CD4-positive, alpha-beta T cell treated with Interferon alpha-2 for 1 hour (primary cell): ENCODE measurements at places on chromosomes 11 and 22.

DNA sequence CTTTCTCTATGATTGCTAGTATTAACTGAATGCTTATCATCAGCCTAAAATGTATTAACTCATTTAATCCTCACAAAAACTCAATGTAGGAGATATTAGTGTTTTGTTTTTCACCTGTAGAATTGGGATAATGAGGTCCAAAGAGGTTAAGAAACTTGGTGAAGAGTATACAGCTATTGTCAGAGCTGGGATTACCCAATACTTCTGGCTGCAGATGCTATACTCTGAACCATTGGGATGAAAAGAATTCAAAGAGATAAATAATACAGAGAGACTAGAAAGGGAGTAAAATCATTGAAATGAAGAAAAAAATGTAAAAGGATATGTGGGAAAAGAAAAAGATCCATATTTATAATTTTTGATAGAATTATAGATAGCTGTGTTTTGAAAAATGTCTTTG, 137.1 kb downstream of the TRPC6 start:
- no peak for DNase-seq

- DNase-seq = no peak
Observed at GRCh38 chr11:78332174-78332866, 85.3 kb downstream of the GAB2 start.

GRCh38 chr11:2870460-2870859, 15.1 kb downstream of the CDKN1C start:
- no peak for DNase-seq

DNA sequence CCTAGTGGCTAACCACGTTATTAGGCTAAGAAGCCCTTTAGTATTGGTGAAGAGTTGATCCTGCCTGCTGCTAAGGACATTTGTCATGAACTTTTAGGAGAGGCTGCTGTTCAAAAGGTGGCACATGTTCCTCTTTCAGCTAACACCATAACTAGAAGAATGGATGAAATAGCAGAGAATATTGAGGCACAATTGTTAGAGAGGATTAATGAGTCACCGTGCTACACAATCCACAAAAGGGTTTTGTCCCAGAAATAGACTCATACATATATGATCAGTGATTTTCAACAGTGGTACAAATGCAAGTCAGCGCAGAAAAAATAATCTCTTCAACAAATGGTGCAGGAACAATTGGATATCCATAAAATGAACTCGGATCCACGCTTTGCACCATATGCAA, 7.0 kb upstream of the MSANTD2 start:
- DNase-seq = no peak

GRCh38 chr11:2653930-2654739, 45.7 kb downstream of the KCNQ1OT1 start:
- no peak for DNase-seq

GRCh38 chr11:73779084-73779902, 8.4 kb upstream of the MRPL48 start:
- DNase-seq = peak; percentile 98

DNA sequence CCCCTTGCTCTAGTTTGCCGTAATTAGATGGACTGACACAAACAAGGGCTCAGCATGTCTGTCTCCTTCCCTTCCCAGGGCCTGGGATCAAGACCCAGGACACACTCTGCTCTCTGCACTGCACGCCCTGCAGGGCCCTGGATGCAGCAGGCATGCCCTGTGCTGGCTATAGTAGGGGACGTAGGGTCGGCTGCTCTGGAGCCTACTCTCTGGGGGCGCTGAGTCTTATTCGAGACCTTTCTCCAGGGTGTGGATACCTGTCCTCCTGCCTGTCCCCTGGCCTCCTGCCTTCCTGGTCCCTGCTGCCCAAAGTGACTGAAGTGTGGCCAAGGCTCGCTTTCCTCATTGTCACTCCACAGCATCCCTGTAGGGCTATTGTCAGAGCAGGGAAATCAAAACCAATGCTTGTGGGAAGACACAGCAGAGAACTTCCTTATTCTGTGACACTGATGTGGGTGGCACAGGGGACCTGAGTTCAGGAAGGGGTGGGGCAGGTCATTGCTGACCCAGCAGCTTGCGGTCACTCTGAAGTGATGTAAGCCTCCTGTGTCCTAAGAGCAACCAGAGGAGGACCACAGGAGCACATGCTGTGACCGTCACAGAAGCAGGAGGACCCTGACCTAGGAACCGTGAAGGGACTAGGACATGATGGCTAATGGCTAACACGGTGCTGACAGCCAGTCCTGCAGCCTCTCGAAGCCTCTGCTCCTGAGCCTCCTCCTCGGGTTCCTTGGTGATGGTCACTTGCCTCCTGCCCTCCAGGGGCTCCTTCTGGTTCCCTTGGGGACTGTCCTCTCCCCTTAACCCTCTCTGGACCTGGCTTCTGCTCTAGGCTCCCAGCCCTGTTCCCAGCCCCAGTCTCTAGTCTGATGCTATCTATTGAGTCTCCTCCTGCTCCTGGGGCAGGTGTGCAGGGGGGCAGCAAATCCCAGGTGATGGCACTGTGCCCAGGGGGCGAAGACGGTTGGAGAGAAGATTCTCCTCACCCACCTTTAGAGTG, 10.3 kb downstream of the APOBEC3A start:
- DNase-seq = peak; percentile 86

- no peak for DNase-seq
Observed at GRCh38 chr11:33663121-33663520, 37.5 kb downstream of the C11orf91 start.

DNA sequence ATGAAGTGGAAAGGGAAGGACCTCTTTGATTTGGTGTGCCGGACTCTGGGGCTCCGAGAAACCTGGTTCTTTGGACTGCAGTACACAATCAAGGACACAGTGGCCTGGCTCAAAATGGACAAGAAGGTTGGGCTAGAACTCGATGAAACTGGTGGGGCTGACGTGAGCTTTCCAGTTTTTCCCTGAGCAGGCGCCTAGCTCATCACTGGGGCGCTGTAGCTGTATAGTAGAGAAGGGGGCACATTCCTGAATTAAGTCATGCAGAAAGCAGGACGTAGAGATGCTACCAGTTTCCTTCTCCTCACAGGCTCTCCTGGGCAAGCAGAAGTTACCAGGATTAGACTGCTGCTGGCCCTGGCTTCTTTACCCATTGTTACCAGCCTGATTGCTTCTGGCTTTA, 33.3 kb downstream of the NF2 start:
- DNase-seq = no peak

DNA sequence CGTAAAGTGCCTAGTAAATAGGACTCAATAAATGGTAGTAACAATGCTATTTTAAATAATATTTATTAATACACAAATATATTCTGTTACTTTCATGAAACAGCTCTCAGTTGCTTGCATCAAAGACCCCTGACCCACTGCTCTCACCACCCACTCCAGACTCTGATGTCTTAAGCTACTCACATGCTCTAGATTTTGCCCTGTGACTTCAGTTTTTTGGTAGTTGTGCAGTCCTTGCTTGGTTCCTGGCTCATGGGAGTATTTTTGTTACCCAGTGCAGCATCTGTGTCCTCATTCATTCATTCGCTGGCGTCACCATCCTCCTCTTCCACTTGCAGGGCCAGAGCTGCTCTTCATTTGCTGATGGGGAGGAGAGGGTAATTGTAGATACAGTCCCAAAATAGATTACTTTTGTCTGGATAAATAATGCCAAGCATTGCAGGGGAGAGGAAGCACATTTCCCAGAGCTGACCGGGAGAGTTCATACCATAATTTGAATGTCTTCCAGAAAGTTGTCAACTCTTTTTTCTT, 12.7 kb downstream of the MRPL48 start:
- DNase-seq = no peak

DNA sequence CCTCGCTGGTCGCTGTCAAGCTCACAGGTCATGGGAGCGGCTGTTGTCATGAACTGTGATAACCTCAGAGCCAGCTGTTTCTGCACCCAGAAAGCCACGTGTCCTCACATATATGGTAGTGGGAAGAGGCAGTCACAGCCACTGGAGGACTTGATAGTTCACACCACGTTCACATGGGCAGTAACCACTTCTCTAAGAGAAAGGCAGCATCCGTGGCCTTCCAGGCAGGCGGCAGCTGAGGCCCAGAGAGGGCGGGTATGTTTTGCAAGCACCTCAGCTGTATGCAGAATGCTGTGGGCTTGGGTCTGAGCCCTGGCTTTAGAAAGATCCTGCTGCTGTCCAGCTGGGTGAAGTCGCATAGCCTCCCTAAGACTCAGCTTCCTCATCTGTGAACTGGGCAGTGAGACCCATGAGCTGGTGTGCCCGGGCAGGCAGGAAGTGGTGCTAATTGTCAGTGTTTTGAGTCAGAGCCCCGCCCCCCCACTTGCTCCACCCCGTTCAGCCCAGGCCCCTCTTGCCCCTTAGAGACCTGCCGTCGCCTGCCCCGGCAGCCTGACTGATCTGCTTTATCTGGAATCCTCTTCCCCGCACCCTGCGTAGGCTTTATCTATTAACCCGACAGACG, 13.3 kb downstream of the TTC38 start:
- peak; percentile 71 for DNase-seq

- DNase-seq = peak; percentile 52
Observed at GRCh38 chr11:8201644-8202365, 33.0 kb upstream of the RIC3 start.

DNA sequence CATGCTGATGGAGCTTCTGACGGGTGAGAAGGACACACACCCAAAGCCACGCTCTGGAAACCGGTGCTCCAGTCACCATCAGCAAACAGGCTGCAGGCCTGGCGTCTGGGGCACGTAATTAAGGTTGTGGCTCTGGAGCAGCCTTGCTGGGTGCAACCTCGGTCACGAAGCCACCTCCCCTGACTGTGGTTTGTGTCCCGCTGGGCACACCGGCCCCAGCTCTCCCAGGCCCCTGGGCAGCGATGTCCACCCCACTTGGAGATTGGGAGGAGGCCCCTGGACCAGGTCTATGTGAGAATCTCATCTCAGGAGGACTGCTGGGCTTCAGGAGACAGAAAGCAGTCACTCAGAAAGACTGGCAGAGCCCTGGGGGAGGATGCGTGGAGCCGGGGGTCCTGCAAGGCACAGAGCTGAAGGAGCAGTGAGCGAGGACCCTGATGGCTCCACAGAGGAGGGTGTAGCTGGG, 631.6 kb downstream of the BRD1 start:
- no peak for DNase-seq

GRCh38 chr11:121499405-121499804, 46.6 kb upstream of the SORL1-AS1 start:
- DNase-seq = no peak

DNA sequence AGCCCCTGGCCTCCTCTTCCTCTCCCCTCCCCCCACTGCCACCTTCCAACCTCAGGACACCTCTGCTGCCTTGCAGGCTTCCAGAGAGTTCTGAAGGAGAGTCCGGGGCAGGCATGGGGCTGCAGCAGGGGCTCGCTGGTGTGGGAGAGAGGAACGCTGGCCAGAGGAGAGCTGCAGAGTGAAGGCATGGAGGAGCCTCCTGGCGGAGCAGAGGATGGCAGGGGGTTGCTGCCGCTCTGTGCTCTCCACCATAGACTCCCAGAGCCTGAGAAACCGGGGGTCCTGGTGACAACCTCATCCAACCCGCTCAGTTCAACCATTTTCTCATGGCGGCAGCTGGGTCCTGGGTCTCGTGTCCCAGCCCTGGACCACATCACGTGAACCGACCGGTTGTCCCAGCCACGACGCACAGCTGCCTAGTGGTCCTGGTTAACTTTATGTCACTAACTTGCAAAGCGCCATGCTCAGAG, 17.5 kb downstream of the MRGPRG start:
- DNase-seq = no peak

DNA sequence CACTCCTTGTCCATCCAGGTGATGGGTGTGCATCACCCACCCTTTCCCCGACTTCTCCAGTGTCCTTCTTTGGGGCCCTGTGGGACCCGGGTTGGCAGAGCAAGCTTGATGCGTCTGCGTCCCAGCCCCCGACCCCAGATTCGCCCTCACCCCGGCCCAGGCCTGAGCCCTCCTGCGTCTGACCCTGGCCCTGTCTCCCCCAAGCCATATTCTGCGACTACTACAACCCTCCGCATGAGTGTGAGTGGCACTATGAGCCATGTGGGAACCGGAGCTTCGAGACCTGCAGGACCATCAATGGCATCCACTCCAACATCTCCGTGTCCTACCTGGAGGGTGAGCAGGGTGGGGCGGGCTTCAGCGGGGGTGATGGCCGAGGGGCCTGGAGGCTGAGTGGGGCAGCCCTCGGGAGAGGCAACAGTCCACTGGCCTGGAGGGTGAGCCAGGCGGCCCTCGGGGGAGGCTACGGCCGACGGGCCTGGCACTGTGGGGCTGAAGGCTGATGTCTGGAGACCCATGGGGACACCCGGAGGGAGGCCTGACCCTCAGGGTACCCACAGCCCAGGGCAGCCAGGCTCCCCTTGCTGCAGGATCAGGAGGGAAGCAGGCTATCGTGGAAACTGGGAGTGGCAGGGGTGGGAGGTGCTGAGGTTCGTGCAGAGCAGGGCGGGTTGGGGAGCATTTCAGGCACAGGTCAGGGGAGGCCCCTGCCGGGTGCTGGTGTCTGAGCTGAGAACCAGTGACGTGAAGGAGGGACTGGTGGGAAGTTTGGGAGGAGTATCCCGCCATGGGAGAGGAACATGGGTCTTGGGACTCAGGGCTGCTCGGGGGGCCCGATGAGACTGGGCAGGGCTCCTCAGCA, 15.3 kb downstream of the MUC2 start:
- DNase-seq = no peak

GRCh38 chr22:34370711-34371110, 450.4 kb upstream of the LARGE1 start:
- no peak for DNase-seq

- DNase-seq = no peak
Observed at GRCh38 chr22:44357296-44357965, 44.7 kb upstream of the SHISAL1 start.

DNA sequence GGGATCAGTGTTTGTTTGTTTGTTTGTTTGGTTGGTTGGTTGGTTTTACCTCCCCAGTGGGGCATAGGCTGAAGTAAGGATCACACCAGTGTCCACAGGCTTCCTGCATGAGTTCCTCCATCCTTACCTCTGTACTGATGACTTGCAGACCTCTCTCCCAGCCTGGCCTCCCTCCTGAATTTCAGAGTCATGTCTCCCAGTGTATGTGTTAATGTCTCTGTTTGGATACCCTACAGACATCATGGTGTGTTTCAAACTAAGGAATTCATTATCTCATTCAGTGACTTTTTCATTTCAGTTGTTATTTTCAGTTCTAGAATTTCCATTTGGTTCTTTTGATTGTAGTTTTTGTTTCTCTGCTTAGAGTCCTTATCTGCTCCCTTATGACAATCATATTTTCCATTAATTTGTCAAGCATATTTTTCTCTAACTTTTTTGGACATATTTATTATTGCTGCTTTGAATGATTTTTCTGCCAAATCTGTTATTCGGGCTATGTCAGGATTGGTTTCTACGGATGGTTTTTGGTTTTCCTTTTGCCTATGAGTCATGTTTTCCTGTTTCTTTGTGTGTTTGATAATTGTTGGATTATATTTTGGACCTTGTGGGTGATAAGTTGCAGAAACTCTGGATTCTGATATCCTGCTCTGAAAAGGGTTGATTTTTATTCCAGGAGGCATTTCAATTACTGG, 23.6 kb downstream of the MYEOV start:
- no peak for DNase-seq

DNA sequence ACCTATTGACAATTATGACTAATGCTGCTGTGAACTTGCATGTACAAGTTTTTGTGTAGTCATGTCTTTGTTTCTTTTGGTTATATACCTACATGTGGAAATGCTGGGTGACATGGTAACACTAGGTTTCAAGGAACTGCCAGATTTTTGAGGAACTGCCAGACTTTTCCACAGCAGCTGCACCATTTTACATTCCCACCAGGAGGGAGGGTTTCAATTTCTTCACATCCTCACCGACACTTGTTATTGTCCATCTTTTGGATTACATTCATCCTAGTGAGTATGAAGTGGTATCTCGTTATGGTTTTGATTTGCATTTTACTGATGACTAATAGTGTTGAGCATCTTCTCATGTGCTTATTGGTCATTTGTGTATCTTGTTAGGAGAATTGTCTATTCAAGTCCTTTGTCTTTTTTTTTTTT, 13.3 kb downstream of the CLDN5 start:
- no peak for DNase-seq
